ENCODE measurements at places on chromosomes 1 and 21. TPM values are rescaled to one million over a fixed set of nuclear protein-coding genes. Genes with fewer than 3 reads are reported as not detected.

FMOD gene
- total RNA-seq = 272 TPM

CFHR4 gene
- not detected for total RNA-seq

DNA sequence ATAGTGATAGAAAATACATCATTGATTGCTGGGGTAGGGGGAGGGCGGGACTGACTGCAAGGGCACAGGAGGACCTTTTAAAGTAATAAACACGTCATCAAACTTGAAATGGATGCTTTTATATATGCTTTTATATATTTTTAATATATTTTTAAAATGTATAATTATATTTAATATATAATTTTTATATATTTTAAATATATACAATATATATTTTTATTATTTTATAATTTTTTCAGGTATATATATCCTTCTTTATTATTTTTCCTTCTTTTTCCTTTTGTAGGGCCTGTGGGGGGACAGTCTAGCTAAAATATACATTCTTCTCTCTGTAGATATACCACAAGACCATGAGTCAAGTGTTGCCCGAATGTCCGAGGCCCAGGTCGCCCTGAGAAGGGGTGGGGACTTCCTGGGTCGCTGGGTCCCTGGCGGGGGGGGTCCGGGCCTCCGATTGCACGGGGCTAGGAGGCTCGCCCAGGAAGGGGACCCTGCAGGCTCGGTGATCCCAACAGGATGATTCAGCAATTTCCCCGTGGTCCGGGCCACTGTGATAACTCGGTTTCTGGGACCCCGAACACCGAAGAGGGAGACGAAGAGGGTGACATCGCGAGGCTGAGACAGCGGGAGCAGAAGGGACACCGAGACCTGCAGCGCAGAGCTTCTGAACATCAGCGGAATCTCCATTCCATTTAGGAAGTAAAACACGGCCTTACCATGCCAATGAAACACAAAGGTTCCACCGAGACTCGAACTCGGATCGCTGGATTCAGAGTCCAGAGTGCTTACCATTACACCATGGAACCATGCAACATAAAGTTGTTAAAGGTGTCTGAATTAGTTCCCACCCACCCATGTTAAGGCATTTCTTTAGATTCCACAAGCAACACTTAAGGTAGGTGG is 112.5 kb upstream of the NBPF11 start:
- DNase-seq = no peak

- no peak for DNase-seq
These were observed 42.7 kb upstream of the ATP1A1 start for GRCh38 chr1:116330342-116330652.

DNA sequence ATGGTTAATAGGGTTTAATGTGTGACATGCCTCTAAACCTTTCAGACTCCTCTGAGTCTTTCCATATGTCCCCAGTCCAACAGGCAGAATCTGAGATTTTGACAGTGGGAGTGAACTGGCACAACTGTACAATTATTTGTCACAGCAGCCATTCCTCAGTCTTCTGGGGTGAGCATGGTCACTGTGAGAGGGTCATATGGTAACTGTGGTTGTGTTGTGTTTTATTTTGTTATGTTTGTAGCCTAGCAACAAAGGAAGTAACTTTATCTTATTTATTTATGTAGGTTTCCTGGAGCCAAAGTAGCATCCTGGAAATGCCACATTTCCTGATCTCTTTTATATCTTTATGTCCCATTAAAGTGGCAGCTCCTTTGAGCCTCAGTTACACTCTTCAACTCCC is 1067.9 kb downstream of the TTLL7 start:
- DNase-seq = no peak

- no peak for DNase-seq
These were observed 43.5 kb upstream of the CD101 start for GRCh38 chr1:116958110-116958509.

DNA sequence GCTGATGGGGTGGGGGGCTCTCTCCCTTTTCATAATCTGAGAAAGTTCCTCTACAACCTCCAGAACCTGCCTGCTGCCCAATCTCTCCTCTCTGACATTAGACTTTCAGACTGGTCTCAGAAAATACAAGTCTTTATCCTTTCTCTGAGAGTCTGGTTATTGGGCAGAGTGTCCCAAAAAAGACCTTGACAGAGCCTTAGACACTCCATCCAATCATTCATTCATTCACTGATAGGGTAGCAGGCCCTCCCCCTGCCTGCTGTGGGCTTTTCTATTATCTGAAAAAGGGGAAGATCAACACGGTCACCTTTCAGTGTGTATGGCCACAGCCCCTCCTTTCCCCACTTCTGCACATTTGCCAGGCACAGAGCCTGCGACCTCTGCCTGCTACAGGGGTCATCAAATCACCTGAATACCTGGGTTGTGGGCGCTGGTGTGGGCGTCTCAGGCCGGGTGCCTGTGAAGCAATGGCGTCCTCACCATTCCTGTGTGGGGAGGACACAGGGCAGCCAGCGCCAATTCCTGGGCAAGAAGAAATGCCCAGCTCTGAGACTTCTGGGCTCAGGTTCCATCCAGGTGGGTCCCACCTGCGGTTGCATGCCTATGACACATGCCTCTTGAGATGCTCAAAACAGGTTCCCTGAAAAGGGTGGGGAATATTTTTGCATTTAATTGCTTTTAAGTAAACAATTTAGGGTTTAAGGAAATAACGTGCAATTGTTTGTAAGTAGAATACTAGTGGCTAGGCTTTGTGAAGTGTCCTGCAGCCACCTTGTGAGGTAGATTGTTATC is 52.8 kb downstream of the ELK4 start:
- no peak for DNase-seq

GRCh38 chr1:175669569-175669968 is 73.8 kb downstream of the TNR start:
- DNase-seq = no peak

DNA sequence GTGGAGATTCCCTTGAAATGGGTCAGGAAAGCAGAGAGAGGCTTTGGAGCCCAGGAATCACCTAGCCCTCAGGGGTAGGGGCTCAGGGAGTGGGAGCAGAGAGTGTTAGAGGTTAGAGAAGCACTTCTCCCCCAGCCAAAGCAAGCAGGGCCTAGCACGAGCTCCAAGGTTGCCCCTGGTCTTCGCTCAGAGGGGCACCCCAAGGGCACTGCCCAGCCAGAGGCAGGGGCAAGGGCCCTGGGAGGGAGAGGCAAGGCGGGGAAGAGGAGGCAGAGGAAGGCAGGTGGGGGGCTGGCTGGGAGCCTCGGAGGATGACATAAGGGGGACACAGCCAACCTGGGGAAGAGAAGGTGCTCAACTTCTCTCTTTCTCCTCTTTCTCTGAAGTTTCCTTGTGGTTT is 71.9 kb downstream of the CASZ1 start:
- DNase-seq = no peak

Data from mucosa of gallbladder (tissue), 1 donor.